HFFc6 (cell line): ENCODE measurements at places on chromosomes 13 and 19.

- DNase-seq: no peak
Measured at GRCh38 chr13:30077240-30077735, 226.9 kb upstream of the UBL3 start.

GRCh38 chr13:102402290-102402689 is 442 bp upstream of the FGF14 start:
- no peak for DNase-seq

DNA sequence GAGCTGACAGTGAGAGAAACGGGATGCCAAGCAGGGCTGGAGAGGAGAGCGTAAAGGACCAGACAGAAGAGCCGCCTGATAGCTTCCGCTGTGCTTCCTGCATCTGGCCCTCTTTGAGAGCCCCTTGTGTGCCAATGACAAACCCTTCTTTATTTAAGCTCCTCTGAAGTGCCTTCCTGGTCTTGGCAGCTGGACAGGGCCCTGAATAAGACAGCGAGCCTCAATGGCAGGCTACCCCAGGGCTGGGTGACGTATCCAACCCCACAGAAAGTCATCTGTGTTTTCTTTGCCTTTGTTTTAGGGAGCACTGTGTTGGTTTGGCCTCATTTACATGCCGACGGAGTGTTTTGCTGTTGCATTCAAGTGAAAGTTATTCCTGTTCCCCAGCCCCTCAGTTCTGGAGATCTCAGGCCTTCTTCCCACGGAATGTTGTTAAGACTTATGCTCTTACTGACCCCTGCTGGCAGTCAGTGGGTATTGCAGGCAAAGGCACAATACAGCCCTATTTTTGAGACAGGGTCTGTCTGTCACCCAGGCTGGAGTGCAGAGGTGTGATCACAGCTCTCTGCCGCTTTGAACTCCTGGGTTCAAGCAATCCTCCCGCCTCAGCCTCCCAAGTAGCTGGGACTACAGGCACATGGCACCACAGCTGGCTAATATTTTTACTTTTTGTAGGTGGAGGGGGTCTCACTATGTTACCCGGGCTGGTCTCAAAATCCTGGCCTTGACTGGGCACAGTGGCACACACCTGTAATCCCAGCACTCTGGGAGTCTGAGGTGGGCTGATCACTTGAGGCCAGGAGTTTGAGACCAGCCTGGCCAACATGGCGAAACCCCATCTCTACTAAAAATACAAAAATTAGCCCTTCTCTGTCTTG is 16.8 kb downstream of the CCL25 start:
- DNase-seq: no peak

DNA sequence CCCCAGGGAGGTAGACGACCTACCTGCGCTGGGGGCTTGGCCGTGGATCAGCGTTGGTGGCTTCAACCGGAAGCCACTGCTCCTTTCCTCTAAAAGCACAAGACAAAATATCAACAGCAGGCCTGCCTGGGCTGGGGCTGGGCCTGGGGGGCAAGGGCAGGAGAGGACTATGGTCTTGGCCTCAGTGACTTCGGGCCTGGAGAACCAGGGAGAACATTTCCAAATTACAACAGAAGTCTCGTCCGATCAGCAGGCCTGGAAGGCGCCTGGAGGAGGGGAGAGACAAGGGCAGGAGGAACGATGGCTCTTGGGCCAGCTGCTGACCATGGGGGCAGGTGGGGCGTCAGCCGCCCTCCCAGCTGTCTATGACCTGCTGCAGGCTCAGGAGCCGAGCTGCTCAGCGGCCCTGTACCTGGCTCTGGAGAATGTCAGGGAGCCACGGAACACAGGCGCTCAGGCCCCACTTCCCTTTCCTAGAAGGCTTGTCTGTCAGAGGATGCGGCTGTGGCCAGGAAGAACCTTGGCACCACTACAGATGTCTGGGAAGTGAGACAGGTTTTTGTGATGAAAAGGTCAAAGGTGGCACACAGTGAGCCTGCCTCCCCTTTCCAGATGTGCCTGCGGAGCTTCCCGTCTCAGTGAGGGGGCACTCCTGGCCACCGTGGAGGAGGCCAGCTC is 19.5 kb downstream of the CAPS start:
- no peak for DNase-seq

- DNase-seq: peak; percentile 1
Measured at GRCh38 chr13:19927117-19927748, 31.3 kb upstream of the ZMYM2 start.

DNA sequence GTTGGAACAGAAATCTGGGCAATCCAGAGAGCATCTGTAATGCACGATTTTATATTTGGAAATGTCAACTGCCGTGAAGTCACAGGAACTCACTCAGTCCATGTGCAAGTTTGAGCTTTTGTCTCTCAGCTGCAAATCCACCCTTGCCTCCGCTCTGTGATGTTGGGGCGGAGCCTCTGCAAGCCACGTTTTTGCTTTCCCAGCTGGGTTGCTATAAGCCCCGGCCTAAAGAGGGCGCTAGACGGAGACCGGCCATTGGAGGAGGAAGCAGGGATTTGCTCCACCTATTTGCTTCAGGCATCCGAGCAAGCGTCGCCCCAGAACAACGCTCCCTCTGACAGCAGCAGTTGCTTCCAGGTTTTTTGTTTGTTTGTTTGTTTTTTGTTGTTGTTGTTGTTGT is 56.2 kb downstream of the TRPM4 start:
- no peak for DNase-seq

DNA sequence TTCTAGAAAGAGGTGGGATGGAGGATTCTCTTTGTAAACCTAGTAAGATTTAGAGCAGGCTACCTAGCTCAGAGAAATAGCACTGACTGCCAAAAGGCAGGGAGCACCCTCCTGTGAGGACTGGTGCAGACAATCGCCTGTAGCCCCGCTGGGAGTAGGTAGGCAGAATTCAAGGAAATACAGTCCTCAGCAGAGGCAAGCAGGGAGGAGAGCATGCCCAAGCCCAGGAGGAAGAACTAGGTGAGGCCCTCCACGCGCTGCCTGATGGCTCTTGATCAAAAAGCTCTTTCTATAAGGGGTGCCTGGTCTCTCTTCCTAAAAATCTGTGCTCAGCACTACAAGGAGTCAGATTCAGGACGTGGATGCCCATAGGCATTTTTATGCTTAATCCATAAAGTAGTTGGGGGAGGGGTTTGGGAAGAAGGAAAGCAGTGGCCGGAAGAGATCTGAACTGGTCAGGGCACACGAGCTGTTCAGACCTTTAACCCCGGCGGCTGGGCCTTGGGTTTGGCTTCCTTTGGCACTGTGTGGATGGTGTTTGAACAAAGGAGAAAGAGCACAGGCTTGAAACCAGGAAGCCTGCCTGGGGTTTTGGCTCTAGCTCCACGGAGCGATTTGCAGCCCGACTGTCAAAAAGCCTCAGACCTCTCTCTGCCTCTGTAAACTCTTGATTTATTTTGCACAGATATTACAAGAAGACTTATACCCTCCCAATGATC is 320.6 kb downstream of the FOXO1 start:
- no peak for DNase-seq

- no peak for DNase-seq
Measured at GRCh38 chr13:113734099-113734825, 24.8 kb upstream of the TMEM255B start.

DNA sequence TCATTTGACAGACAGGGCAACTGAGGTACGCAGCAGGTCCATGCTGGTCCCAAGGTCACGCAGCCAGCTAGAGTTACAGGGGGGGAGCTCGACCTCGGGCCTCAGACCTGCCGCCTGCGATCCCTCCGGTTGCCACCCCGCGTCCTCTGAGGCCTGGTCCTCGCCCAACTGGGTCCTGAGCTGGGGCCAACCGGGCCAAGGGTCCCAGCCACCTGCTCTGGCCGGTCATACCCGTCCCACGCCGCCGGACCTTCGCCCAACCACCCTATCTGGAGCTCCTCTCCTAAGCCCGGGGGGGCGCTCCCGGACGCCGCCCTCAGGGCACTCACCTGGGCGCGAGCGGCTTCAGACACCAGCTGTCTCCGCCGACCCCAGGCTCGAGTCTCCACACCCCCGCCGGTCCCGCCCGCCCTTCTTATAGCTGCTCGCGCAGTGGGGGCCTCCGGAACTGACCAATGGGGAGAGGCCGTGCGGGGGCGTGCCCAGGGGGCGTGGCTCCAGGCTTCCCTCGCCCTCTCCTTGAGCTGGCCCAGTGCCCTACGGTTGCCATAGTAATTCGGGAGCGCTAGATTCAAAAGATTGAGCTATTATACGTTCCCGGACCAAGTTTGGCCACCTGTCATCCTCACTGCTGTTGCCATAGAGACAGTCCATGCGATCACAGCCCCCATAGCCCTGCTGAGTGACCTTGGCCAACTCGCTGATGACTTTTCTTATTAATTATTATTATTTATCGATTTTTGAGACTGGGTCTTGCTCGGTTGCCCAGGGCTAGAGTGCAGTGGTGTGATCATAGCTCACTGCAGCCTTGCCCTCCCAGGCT is at the start of gene PLIN5:
Gene PLIN5, minus strand, starts transcription at position 389 of the 823 bp plus-strand sequence. CDS start 1,150 bp downstream, outside the sequence.
- peak; percentile 15 for DNase-seq

DNA sequence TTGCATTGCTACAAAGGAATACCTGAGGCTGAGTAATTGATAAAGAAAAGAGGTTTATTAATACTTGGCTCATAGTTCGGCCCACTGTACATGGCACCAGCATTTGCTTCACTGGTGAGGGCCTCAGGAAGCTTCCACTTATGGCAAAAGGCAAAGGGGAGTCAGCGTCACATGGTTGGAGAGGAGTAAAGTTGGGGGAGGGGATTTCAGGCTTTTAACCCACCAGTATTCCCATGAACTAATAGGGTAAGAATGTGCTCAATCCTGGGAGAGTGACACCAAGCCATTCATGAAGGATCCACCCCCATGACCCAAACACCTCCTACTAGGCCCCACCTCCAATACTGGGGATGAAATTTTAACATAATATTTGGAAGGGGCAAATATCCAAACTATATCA is 82.5 kb upstream of the MYCBP2 start:
- DNase-seq: no peak

DNA sequence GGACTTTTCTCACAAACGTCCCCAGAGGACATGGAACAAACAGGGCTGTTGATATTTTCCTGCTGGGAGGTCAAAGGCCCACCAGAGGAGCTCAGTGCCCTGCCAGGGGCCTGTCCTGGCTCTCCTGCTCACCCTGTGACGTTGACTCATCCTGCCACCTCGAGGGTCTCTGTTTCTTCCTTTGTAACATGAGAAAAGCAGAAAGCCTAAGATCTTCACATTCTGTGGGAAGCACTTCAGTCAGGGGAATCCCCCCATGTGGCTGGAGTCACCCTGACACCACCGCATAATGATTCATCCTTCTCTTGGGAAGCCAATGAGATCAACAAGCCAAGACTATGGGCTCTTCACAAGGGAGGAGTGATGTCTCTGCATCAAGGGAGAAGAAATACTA is 147.9 kb downstream of the KATNAL1 start:
- peak; percentile 84 for DNase-seq
